ENCODE measurements at places on chromosomes 4 and X. TPM values are rescaled to one million over a fixed set of nuclear protein-coding genes. Genes with fewer than 3 reads are reported as not detected.
A peak's percentile ranks its signal among the peaks of the same experiment; 100 is the strongest.

XG gene
- total RNA-seq = not detected

KLHL5 gene
- 26.2 TPM for total RNA-seq

FAM149A gene
- 1.2 TPM for total RNA-seq

PF4V1 gene
- not detected for total RNA-seq

TCEAL6 gene
- not detected for total RNA-seq

GRCh38 chr4:122747068-122747467 is 14.6 kb downstream of the BBS12 start:
- DNase-seq = no peak

DNA sequence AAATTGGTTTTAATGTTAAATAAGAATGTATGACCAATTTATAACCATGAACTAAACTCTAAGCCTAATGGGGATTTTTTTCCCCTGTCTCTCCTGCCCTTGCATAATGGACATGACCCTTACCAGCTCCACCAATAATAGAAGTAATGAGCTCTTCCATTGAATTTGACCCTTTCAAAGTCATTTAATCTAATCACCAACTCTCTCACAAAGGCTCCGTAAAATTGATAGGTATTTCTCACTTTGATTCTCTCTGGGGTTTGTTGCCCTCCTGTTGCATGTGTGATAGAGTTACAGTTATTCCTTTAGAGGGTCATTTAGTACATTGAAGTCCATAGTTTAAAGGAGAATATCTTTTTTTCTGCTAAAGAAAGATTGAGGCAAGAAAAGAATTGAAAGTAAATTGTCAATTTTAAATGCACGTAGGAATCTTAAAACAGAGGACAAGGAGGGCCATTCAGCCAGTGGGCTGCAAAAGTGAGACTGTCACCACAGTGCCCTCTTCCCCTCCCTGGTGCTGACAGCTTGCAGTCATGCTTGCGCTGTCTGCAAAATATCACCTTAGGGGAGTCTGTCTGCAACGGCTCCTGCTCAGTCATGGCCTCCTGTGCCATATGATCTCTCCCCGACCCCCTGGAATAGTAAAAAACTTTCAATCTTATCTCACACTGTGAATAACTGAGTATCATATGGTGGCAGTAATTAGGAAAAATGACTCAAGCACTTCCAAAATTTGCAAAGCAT is 307.5 kb upstream of the GNPDA2 start:
- no peak for DNase-seq

DNA sequence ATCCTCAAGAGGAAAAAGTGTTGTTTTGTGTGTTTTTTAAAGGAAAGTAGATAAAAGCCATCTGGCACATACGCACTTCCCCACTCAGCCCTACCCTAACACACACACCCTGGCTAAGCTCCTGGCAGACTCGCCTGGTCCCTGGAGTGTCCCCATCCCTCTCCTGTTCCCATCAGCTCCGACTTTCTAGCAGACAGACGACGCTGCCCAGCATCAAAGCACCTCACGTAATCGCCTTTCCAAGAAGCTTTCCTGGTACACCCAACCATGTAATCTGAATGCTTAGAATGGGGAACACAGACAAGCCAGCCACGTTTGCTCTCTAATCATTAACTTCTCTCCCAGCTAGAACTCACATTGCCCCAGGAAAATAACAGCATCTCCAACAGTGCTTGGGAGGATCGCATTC is 116.2 kb downstream of the AFAP1 start:
- no peak for DNase-seq

GRCh38 chrX:34716302-34716701 is 59.2 kb upstream of the TMEM47 start:
- DNase-seq = no peak

DNA sequence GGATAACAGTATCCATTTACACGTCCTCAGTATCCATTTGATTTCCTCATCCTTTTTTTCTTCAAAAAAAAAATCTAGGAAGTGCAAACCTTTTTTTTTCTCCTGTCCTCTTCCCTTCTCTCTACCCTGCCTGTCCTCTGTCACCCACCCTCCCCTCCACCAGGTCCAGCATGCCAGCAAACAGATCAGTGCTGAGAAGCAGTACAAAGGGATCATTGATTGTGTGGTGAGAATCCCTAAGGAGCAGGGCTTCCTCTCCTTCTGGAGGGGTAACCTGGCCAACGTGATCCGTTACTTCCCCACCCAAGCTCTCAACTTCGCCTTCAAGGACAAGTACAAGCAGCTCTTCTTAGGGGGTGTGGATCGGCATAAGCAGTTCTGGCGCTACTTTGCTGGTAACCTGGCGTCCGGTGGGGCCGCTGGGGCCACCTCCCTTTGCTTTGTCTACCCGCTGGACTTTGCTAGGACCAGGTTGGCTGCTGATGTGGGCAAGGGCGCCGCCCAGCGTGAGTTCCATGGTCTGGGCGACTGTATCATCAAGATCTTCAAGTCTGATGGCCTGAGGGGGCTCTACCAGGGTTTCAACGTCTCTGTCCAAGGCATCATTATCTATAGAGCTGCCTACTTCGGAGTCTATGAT is 1.7 kb downstream of the SLC25A4 start:
- DNase-seq = no peak

GRCh38 chr4:168765726-168766125 is 244.3 kb downstream of the CBR4 start:
- no peak for DNase-seq

DNA sequence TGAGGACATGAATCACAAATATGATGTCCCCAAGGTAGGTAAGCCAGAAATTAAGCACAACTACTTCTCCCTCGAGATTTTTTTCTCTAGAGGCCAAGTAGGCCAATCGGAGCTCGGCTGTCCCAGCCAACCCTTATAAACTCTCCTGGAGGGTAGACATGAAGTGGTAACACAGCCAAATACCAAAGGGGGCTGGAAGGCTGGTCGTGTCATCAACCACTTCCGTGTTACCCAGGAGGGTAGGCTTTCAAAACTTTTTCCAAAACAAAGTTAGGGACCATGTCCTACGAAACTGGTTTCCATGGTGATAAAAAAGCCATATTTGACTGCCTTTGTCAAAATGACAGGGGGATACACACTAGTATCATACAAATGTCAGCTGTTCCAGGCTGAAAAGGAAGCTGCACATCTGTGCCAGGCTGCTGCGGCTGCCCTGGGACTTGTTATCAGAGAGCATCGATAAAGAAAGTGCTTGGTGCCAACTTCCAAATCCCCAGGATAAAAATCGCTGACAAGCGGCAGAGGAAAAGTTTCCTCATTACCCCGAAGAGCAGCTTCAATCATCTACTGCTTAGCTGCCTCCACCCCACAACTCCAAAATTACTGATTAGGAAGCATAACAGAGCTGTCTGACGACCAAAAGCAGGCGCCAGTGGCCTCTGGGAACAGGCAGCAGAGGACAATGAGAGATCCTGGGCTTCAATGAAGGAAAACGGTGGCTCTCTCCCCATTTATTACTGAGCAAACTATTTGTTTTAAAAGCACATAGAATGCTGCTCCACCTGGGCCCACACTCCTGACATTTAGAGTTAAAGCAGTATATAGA is 20.8 kb downstream of the BCOR start:
- no peak for DNase-seq

GRCh38 chrX:31609130-31609529 is 537.3 kb upstream of the FTHL17 start:
- DNase-seq = no peak

DNA sequence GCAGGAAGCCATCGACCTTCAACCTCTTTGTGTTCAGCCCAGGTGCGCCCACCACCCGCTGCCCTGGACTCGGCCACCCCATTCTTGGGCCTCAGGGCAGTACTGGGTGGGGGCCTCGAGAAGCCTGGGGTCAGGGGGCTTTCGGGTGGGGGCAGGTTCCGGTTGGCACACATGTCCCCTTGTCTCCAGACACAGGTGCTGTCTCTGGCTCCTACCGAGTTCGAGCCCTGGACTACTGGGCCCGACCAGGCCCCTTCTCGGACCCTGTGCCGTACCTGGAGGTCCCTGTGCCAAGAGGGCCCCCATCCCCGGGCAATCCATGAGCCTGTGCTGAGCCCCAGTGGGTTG is 7.4 kb upstream of the FGFRL1 start:
- no peak for DNase-seq

DNA sequence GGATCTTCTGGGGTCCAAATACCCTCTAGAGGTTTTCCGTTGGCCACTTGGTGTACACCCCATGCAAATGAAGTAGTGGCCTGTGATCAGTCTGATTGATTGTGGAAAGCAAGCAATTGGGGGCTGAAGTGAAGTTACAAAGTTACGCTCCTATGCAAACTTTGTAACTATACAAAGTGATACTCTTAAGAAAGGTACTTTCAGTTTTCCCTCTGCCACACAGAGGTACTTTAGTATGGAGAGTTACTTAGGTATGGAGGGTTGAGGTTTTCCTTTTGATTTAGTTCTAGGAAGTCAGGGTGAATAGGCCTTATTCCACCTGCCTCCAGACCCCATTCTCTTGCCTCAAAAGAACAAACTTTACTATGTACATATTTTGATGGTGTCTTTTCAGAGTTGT is 28.7 kb downstream of the STAG2 start:
- DNase-seq = no peak

GRCh38 chrX:153634236-153634635 is 12.8 kb upstream of the DUSP9 start:
- DNase-seq = no peak

DNA sequence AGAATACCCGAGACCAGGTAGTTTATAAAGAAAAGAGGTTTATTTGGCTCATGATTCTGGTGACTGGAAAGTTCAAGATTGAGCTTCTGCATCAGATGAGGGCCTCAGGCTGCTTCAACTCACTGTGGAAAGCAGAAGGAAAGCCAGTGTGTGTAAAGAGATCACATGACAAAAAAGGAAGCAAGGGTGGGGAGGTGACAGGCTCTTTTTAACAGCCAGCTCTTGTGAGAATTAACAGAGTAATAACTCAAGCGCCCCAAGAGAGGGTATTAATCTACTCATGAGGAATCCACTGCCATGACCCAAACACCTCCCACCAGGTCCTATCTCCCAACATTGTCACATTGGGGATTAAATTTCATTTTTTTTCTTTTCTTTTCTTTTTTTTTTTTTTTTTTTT is 6.3 kb upstream of the YIPF6 start:
- DNase-seq = no peak

GRCh38 chrX:71815906-71816156 is 52.7 kb downstream of the CXorf49B start:
- DNase-seq = no peak

DNA sequence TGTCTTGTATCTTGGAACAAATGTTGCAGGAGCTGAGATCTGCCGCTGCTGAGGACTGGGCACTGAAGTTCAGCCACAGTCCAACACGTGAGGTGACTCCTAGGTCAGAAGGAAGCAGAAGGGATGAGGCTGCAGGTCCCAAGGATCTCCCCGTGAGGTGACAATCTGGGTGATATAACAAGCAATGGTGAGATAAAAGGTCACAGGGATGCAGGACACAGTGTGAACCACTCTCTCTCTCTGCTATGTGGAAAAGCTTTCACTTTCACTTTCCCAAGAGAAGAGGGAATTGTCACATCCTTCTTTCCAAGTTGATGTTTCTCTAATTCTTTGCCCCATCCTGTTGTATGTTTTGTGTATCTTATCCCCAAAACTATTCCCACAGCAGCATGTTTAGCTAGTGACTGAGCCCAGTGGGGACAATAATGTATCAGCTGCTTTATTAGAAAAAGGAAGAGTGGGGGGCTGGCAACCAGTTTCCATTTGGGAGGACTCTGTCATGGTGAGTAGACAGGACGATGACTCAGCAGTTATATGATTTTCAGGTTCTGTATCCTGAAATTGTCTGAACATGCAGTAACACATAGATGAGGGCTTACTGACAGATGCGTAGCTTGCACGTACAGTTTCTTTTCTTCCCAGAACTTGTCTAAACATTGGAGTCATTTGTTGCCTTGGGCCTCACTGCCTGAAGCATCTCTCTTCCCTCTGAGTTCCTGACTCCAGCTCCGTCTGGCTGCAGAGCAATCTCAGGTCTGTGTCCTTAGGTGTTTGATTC is 1415.8 kb upstream of the TENM3 start:
- DNase-seq = no peak

GRCh38 chr4:135949931-135950330 is 1582.4 kb downstream of the PCDH18 start:
- DNase-seq = no peak

- DNase-seq = no peak
Measured at GRCh38 chrX:105527759-105528158, 294.6 kb upstream of the NRK start.

DNA sequence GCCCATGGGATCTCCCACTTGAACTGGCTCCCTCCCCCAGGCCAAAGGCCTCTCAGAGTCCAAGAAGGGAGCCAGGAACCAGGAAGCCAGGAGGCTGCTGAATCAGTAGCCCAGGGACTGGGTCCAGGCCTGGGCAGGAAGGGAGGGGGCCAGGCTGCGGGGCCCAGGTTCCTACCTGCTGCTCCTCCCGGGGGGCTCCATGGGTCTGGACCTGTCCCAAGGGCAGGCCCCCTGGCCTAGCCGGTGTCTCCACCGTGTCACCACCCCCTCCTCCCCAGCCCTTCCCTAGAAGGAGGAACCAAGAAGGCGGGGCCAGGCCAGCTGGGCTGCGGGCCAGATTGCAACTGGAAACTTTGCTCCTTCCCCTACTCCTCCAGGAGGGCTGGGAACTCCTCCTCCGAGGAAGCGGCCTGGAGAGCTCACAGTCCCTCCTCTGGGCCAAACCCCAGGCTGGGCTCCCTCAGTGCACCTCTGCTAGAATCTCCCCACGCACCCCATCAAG is at the start of gene IQSEC2:
IQSEC2 (minus strand) TSS at position 264 of the 502 bp plus-strand sequence.
- no peak for DNase-seq

GRCh38 chr4:182486881-182487280 is 243.7 kb downstream of the TENM3 start:
- no peak for DNase-seq

DNA sequence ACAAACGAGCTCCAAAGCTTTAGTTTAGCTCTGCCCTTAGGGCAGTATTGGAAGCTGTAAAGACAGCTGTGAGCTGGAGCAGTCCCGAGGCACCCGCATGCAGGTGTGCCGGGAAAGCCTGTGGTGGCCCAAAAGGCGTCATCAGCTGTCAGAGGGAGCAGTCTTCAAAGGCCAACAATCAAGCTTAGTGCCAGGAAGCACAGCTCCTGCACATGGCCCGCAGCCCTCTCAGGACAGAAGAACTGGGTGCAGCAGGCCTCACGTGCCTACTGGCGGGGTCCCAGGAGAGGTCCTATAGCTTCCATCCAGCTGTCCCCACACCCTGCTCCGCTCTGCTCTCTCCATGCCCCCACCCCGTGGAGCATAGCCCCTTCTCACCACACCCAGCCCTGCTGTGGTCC is 92.2 kb upstream of the TRIM2 start:
- peak; percentile 40 for DNase-seq

DNA sequence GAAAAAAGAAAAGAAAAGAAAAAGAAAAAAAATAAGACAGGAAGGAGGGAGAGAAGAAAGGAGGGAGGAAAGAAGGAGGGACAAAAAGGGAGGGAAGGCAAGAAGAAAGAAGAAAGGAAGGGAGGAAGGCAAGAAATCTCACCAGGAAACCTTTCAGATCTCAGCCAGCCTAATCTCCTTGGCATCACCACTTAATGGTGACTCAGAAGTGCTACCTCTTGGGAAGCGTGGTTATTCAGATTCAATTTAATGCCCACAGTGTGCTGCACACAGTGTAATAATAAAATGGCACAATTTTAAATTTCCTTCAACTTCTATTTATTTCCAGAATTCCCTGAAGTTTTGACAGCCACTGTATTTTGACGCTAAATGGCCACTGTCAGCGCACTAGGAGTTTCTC is 50.3 kb downstream of the DKK2 start:
- DNase-seq = no peak

GRCh38 chr4:20422398-20422797 is 170.7 kb downstream of the SLIT2 start:
- peak; percentile 58 for DNase-seq

GRCh38 chr4:85147481-85148076 is 181.1 kb upstream of the WDFY3 start:
- DNase-seq = peak; percentile 43

GRCh38 chr4:107666134-107666533 is 53.9 kb downstream of the PAPSS1 start:
- DNase-seq = no peak

GRCh38 chrX:69158166-69158980 is 6.9 kb downstream of the PJA1 start:
- DNase-seq = peak; percentile 48

Data from activated CD8-positive, alpha-beta memory T cell treated with anti-CD3 and anti-CD28 coated beads, Interleukin-2, amount 10 ng/mL, durations not matched to agents 7 days and 5 days (primary cell).